ENCODE measurements at places on chromosomes 12 and 14.

- no peak for DNase-seq
Measured at GRCh38 chr12:85424581-85425348, 144.7 kb downstream of the ALX1 start.

DNA sequence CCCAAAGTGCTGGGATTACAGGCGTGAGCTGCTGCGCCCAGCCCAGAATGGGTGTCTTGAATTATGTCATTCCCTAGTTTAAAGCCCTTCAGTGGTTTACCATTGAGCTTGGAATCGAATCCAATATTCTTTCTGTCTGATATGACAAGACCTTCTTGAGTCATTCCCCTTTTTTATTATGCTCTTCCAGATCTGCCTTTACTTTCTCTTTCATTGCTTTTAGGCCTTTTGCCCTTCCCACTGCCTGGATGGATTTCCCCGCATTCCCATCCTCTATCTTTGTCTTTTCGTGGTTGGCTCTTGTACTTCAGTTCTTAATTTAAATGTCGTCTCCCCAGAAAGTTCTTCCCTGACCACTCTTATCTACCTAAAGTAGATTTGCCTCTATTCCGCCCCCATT lies 1.6 kb downstream of the TRAFD1 start:
- DNase-seq, result no peak

GRCh38 chr12:48943221-48943620 lies 14.1 kb downstream of the ARF3 start:
- no peak for DNase-seq

- no peak for DNase-seq
Measured at GRCh38 chr14:74859757-74860552, 16.0 kb downstream of the PROX2 start.

DNA sequence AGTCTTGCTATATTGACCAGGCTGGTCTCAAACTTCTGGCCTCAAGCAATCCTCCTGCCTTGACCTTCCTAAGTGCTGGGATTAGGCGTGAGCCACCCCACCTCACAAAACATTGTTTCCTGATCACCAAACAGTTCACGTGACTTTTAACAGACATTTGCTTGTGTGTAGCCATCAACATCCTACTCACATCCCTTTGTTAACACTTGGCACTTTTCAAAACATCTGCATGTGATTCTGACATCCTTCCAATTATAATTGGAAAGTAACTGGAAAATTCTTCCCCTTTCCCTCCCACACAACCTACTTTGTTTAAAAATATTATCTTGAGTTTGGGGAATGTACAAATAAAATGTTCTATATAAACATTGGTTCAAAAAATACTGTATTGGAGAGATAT lies 317.9 kb downstream of the PCNX1 start:
- DNase-seq, result no peak

DNA sequence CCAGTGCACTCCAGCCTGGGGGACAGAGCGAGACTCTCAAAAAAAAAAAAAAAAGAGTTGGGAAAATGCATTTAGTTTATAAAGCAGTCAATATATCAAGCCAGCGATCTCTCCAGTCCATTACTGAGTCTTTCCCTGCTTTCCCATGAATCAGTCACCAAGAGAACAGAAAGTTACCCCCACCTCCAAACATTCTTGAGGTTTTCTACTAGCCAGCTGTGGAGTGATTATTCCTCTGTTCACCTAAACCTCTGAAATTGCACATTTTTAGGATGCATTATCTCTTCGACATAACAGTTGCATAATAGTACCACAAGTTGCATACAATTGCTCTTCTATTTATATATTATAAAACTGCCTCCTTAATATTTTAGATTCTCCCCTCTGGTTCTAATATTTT lies 134.8 kb upstream of the DIO3 start:
- DNase-seq, result no peak

DNA sequence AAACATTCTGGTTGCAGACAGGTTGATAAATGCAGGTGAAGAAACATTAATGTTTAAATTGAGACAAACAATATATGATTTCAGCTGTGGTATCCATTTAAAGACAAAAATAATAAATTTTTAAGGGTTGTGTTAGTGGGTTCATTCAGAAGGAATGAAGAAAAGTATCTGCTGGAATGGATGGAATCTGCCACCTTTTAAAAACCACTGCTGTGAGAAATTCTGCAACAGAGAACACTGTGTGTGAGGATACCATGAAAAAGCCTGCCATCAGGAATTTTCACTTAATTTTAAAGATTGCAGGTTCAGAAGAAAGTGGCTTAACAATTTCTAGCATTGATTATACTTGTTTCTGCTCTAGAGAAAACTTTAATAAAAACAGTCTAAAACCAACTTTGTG lies 184.6 kb upstream of the SOX5 start:
- no peak for DNase-seq

- DNase-seq, result peak; percentile 79
Measured at GRCh38 chr14:65042731-65043372, 56.2 kb downstream of the FNTB start.

- DNase-seq, result no peak
Measured at GRCh38 chr12:57094208-57095160, 5.6 kb downstream of the NAB2 start.

DNA sequence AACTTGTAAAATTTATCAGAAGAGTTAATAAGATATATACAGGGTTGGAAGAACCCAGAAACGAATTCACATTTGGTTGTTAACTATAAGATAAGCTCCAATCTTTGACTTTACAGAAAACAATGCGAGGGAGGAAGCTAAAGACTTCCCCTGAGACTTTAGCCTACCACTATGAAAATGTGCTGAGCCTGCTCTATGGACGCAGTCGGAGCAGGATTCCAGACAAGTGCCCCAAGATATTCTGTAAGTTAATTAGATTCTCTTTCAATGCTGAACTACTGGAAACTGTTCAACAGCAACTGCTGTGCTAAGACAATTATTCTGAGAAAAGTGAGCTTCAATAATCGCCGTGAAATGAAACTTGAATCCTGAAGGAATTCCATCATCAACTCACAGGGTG lies 8.3 kb upstream of the LRRC10 start:
- no peak for DNase-seq

DNA sequence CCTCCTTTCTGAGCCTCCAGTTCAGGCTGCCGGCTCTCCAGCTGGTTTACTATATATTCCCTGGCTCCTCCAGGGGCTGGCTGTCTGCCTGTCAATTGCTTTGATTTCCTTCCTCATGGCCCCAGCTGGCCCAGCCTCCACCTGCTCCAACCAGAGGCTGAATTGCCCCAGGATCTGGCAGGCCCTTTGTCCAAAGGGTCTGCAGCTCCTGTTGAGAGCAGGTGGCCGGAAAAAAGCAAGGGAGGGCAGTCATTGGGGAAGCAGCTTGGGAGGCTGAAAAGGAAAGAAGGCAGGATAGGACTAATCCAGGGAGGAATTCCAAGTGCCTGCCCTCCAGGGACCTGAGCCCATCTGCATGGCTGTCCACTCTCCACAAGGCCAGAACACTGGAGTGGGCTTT lies 25.3 kb downstream of the PAH start:
- DNase-seq, result no peak

DNA sequence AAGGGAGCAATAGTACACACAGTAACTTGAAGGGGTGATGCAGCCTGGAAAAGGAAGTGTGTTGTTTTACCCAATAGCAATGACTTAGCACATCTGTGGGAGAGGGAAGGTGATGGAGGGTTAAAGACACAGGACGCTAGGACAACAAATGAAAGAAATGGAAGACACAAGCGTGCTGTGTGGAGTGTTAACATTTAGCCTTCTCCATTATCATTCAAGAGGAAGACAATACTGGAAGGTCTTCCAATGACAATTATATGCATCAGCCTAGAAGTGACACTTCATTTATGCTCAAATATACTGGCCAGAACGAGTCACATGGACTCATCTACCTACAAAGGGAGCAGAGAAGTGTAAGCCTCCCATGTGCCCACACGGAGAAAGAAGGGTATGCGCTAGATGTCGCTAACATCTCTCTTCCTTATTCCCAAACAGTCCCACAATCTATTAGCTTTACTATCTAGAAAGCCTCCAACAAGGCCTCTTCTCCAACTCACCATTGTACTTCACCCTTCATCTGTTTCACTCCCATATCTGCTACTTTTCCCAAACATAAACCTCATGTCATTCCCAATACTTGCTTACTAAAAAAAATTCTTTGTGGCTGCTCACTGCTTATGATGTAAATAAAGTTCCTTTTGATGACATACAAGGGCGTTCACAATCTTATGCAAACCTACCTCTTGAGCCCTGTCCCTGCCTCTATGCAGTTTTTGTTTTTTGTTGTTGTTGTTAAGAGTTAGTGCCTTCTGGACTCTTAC lies 20.3 kb downstream of the PPM1H start:
- no peak for DNase-seq

DNA sequence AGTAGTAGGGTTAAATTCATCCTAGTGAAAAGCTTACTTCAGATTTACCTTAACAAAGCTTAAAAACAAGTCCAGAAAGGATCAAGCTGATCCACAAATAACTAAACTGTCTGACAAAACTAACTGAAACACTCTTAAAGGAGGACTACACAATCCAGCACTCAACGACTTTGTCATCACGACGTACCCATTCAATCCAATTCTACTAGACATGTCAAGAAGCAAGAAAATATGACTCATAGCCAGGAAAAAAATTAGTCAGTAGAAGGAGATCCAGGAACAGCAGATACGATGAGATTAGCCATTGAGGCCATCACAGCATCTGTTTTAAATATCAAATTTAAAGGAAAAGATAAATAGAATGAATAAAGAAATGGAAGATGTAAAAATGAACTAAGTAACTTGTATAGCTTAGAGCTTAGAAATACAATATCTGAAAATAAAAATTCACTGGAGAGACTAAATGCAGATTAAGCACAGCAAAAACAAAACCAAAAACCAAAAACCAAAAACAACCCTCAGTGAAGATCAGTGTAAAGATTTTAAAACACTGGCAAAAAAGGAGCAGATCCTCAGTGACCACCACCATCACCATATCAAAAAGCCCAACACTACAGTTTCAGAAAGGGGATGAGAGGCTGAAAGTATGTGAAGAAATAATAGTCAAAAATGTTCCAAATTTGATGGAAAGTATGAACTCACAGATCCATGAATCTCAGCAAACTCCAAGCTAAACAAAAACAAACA lies 95.0 kb upstream of the CCND2 start:
- DNase-seq, result no peak

DNA sequence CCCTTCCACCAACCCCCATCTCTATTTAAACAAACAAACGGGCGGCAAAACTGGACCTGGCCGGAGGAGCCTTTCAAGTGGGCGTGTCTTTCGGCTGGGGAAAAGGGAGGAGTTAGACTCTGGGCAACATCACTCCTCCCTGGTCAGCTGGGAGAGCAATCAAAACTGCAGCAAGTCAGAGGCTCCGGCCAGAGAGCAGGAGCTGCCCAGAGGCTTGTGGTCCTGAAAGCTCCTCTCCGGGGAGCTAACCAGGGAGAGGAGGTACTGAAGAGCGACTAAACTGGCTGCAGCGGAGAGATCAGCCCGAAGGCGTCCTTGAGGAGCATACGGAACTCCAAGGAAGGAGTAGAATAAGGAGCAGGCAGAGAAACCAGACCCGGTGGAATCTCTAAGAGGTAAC lies at the start of gene NEUROD4:
TSS of gene NEUROD4 (plus strand) at position 191 of the 400 bp plus-strand sequence. CDS start 6,466 bp downstream, outside the sequence.
- DNase-seq, result no peak

- DNase-seq, result peak; percentile 35
Measured at GRCh38 chr12:3803865-3804472, 51.1 kb upstream of the CRACR2A start.

DNA sequence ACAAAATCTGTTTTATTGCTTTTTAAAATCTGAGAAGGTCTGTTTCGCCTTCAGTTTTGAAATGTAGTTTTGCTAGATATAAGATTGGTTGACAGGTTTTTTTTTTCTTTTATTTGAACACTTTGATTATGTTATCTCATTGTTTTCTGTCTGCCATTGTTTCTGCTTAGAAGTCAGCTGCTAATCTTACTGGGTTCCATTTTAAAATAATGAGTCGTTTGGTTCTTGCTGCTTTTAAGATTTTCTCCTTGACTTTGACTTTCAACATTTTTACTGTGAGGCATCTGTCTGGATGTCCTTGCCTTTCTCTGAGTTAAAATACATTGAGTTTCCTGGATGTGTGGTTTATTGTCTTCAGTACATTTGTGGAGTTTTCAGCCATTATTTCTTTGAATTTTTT lies 56.7 kb downstream of the ADIPOR2 start:
- DNase-seq, result no peak

DNA sequence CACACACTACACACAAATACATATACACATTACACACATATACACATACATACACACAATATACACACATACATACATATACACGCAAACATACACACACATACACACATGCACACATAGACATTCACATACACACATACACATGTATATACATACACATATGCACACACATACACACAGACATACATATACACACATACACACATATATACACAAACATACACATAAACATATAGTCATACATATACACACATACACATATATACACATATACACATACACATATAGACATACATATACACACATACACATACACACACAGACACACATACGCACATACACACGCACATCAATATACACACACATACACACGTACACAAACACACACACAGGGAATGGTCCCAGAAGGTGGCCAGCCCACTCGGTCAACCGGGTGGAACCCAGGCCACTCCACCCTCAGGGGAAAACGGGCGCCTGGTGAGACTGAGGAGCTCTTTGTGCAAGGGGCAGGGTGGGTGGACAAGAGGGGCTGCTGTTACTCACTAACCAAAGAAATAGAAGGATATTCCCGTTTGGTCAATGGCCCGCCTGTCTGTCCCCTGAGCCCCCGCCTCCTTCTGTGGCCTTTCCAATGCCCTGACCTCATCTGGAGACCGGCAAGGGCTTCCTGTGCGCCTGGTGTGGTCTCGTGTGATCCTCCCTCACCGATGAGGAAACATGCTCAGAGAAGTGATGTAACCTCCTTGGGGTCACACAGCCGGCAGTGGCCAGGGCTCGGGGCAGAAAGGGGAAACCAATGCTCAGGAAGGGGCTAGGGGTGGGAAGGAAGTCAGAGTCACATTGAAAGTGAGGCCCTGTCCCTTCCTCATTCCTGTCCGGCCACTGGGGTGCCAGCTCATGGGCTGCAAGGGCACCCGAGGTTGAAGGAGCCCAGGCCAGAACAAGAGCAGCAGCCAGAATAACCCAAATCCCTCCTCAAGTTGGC lies 5.3 kb downstream of the TRPV4 start:
- no peak for DNase-seq

DNA sequence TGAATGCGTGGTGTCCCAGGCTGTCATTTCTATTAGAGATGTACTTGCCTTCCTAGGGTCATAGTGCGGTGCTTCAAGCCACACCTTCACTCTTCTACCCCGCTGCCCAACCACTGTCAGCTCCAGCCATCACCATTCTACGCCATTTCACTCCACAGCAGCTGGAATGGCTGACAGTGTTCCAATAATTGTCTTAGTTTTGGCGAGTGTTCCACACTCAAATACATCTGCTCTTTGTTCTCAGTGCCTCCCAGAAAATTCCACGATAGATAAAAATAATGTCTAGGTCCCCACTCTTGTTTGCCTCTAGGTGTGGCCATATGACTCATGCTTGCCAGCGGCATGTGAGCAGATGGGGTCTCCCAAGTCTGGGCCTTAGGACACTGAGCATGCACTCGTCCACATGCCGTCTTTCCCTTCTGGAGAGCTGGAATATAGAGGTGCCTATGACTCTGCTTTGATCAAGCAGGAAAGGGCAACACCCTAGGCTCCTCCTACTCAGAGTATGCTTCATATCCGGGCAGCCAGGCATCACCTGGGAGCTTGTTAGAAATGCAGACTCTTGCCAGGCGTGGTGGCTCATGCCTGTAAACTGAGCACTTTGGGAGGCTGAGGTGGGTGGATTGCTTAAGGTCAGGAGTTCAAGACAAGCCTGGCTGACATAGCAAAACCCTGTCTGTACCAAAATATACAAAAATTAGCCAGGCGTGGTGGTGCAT lies 163.0 kb downstream of the BRMS1L start:
- DNase-seq, result no peak

Data from GDM1 (cell line).